Caco-2 (cell line): ENCODE measurements at places on chromosomes 12 and 14. TPM values are rescaled to one million over a fixed set of nuclear protein-coding genes. Genes with fewer than 3 reads are reported as not detected.

DNA sequence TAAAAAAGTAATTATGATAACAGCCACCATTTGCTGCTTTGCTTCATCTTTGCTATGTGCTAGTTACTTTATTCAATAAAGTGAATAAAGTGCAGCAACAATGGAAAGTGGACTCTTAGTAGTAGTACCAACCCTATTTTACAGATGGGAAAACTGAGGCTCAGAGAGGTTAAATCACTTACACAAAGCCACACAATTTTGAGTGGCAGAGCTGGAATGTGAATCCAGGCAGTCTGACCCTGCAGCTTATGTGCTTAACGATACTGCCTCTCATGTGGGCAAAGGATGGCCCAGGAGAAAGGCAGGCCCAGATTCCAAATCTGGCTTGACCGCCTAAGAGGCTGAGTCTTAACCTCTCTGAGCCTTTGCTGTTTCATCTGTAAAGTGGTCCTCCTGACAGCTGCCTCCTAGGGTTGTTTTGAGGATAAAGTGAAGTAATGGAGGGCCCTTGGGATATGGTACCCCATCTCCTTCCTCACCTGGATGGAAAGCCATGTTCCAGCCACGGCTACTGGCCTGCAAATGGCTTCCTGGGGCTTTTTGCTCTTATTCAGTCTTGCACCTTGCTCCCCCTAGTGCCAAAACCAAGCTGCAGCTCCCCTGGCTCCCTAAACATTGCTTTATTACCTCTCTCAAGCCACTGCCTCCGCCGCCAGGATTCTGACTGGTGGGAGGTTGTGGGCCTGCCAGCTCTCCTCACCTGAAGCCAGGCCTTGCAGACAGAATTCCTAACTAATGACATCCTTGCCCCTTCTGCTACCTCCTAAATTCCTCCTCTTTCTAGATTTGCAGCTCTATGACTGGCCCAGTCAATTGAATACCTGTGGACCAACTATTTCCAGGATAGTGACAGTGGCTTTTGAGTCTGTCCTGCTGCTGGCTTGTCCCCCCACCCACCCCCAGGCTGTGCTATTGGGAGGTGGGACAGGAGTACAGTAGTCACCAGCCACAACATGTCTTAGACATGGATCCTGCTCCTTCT is 283.3 kb upstream of the PWP1 start:
- H3K27me3 ChIP-seq, result no peaks in the 10 kb centered on the region
- no peaks in the 10 kb centered on the region for H3K4me1 ChIP-seq
- DNase-seq, result peak; percentile 66
- no peak overlapping the region for H3K4me3 ChIP-seq
- no peaks in the 10 kb centered on the region for H3K36me3 ChIP-seq
- H3K27ac ChIP-seq, result no peak overlapping the region

DNA sequence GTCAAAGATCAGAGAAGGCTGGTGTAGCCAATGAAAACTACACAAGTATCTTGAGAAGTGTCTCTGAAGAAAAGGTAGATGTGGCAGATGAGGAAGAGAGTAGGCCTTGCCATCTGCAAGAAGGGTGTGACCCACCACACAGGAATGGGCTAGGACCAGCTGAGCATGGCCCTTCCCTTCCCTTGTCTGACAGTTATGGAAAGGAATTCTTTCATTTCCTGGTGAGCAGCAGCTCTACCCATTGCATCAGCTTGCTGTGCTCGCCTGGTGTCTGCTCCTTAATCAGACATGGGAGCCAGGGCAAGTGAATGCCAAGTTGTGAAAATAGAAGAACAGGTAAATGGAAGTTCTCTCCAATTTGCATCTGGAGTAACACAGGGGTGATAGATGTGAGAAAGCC is 145.2 kb upstream of the KRR1 start:
- H3K4me1 ChIP-seq, result no peaks in the 10 kb centered on the region; the same call in 1 of the 2 replicates
- no peaks in the 10 kb centered on the region for H3K36me3 ChIP-seq
- H3K27me3 ChIP-seq, result no peaks in the 10 kb centered on the region
- DNase-seq, result no peak
- no peak overlapping the region for H3K4me3 ChIP-seq

- no peaks in the 10 kb centered on the region for H3K27me3 ChIP-seq
- no peaks in the 10 kb centered on the region for H3K4me1 ChIP-seq
- no peak for DNase-seq
- no peak overlapping the region for H3K4me3 ChIP-seq
- no peak overlapping the region for H3K27ac ChIP-seq
- H3K36me3 ChIP-seq, result no peaks in the 10 kb centered on the region
Observed at GRCh38 chr14:89325299-89325883, 91.6 kb downstream of the FOXN3 start.

DNA sequence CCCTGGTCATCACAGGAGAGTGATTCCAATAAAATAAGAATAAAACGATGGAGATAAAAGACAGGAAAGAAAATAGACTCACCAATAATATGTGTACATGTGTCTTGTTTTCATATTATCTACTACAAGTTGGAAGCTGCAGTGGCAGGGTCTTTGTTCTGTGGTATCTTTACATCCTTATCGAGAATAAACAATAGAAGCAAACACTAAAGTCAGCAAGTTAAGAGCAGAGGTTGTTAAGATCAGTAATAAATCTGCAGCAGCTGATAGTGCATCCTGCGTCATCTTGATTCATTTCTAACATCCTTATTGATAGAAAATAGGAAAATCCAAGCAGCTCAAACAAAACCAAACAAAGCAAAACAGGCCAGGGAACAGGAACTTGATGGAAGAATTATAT is 107.4 kb downstream of the RPS29 start:
- H3K4me3 ChIP-seq, result no peak overlapping the region
- H3K36me3 ChIP-seq, result no peaks in the 10 kb centered on the region
- no peaks in the 10 kb centered on the region for H3K27me3 ChIP-seq

DNA sequence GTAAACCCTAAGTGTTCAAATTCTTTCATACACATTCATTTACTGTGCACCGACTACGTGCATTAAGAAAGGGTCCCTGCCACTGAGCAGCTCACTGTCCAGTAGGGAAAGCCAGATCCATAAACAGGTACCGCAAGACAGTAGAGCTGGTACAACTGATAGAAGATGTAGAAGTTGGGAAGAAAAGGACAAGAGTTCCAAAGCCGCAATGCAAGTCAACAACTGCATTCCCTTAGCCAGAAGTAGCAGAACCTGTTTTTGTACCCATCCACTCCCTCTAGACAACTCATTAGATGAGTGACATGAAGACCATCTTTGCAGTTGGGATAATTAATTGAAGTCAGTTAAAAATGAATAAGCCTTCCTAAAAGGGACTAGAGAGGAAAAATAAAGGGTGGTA is 1.3 kb downstream of the SENP1 start:
- no peaks in the 10 kb centered on the region; the same call in 1 of the 2 replicates for H3K36me3 ChIP-seq
- no peaks in the 10 kb centered on the region for H3K27me3 ChIP-seq
- peak overlapping the region; percentile 83 for H3K4me3 ChIP-seq
- peak overlapping the region; percentile 97 for H3K27ac ChIP-seq

GRCh38 chr12:53456654-53457366 is 4.9 kb downstream of the PCBP2 start:
- peaks cover 18% of the 10 kb centered on the region for H3K4me1 ChIP-seq
- no peak overlapping the region for H3K4me3 ChIP-seq
- peaks cover 16% of the 10 kb centered on the region for H3K36me3 ChIP-seq
- H3K27me3 ChIP-seq, result no peaks in the 10 kb centered on the region

- no peaks in the 10 kb centered on the region; the same call in 1 of the 2 replicates for H3K36me3 ChIP-seq
- no peaks in the 10 kb centered on the region for H3K27me3 ChIP-seq
- peak overlapping the region; percentile 19 for H3K27ac ChIP-seq
- no peak overlapping the region for H3K4me3 ChIP-seq
- peaks cover 86% of the 10 kb centered on the region for H3K4me1 ChIP-seq
Observed at GRCh38 chr12:88556213-88556774, 24.0 kb downstream of the KITLG start.

SLCO1B1 gene
- total RNA-seq, result 0.18 and 0.51 TPM in 2 replicates

HOXC13 gene
- 6.4 and 7.3 TPM in 2 replicates for total RNA-seq

P2RX4 gene
- 40.4 and 44.7 TPM in 2 replicates for total RNA-seq

DNA sequence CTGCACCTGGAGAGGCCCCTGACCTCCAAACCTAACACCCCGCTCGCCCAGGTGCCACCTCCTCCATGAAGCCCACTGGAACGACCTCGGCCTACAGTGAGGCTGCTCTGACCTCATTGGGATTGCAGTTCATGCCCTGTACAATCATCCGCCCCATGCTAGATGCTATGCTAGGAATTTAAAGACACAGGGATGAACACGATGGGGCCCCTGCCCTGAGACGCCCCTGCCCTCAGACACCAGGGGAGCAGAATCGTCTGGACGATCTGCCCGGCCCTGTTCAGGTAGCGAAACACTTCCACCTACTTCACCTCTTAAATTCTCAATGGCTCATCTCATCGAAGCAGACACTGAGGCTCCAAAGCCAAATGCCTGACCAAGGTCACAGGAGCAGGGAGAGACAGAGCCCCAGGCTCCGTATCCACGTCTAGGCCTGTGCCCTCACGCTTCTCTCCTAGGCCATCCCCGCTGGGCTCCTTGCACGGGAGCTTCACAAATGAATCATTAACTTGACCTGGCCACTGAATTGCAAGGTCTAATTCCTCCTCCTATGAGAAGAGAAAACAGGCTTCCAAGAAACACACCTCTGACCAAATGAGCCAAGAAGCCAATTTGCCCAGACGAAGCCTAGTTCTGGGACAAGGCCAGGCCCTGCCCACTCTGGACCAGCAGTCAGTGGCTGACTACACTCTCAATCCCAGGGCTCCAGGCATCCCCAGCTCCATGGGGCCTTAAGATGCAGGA is 35.2 kb downstream of the SCARB1 start:
- H3K27me3 ChIP-seq, result no peaks in the 10 kb centered on the region
- DNase-seq, result peak; percentile 93
- H3K4me3 ChIP-seq, result peak overlapping the region; percentile 11; the same call in 1 of the 2 replicates

TAS2R7 gene
- total RNA-seq, result not detected in 2 replicates

HOXC12 gene
- 9.4 and 10.3 TPM in 2 replicates for total RNA-seq

DNA sequence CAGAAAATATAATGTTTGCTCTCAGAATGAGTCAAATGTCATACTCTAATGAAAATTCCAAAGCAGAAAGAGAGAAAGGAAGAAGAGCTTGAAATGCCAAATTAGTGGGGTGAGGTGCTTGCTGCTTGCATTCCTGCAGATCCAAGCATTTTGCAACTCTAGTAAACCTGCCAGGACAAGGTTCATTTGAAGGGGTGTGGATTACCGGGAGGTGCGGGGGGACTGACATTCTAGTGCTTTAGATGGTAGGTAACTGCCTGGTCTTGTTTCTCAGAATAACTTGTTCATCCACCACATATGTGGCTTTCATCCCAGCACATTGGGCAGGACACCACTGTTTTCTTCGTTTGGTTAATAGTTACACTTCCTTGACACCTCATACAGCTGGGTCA is 144.4 kb downstream of the AKAP6 start:
- H3K27me3 ChIP-seq, result no peaks in the 10 kb centered on the region
- H3K36me3 ChIP-seq, result no peaks in the 10 kb centered on the region
- peak; percentile 82 for DNase-seq
- peaks cover 47% of the 10 kb centered on the region for H3K4me1 ChIP-seq
- H3K4me3 ChIP-seq, result no peak overlapping the region

DNA sequence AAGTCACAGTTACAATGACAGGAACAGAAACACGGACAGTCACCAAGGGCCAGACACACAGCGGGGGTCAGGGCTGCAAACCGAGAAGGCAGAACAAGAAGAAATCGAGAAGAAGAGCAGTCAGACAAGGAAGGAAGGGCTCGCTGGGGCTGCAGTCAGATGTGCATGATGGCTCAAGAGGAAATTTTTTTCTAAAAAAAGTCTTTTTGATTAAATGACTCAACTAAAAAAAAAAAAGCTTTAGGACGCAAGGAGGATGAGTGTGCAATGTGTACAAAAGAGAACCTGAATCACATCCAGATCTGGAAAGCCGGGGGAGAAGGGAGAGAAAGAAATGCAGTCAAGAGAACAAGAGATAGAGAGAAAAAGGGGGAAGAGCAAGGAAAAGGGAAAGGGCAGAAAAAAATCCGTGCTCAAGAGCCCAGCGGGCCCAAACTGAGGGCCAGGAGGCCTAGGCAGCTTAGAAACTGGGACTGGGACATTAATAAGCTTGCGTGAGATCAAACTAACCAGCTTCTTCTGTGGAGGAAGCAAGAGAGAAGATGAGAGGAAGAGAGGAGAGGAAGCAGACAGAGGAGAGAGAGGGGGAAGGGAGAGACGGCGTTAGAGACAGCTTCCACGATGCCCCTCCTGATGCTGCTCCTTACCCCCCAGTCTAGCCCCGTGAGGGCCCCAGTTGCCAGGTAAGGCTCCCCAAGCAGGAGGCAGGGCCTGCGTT is 6.7 kb downstream of the IFFO1 start:
- no peak overlapping the region for H3K27ac ChIP-seq
- no peak overlapping the region for H3K4me3 ChIP-seq
- DNase-seq, result no peak
- no peaks in the 10 kb centered on the region for H3K27me3 ChIP-seq
- peaks cover 20% of the 10 kb centered on the region for H3K4me1 ChIP-seq
- no peaks in the 10 kb centered on the region for H3K36me3 ChIP-seq

BIN2 gene
- 0.16 and 0.18 TPM in 2 replicates for total RNA-seq

TSHR gene
- not detected in 2 replicates for total RNA-seq

DNA sequence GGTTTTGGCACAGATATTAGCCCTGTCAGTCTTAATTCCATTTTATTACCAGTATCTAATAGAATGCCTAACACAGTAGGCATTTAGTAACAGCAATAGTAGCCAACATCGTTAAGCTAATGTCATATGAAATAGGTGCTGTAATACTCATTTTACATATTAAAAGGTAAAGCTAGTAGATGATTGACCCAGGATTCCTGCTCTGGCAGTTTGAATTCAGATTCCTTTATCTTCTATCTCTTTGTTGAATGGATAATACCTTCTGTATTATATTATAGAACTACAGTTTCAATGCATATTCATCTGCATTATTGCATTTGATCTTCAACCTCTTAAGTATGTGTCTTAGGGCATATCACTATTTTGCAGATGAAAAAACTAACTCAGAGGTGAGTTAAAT is 2.9 kb downstream of the ATL1 start:
- H3K4me3 ChIP-seq, result no peak overlapping the region
- H3K36me3 ChIP-seq, result no peaks in the 10 kb centered on the region
- DNase-seq, result no peak
- H3K27ac ChIP-seq, result no peak overlapping the region
- no peaks in the 10 kb centered on the region; the same call in none of the 2 replicates for H3K27me3 ChIP-seq

GRCh38 chr12:108610856-108611605 is 13.1 kb upstream of the TMEM119 start:
- no peaks in the 10 kb centered on the region for H3K4me1 ChIP-seq
- H3K4me3 ChIP-seq, result no peak overlapping the region
- no peak overlapping the region for H3K27ac ChIP-seq
- H3K36me3 ChIP-seq, result no peaks in the 10 kb centered on the region
- H3K27me3 ChIP-seq, result no peaks in the 10 kb centered on the region
- DNase-seq, result no peak

GRCh38 chr12:71804505-71804904 is 35.1 kb upstream of the TBC1D15 start:
- H3K27me3 ChIP-seq, result no peaks in the 10 kb centered on the region
- no peak overlapping the region for H3K4me3 ChIP-seq
- peak; percentile 21 for DNase-seq
- H3K36me3 ChIP-seq, result no peaks in the 10 kb centered on the region

LTBP2 gene
- total RNA-seq, result 0.86 and 1.0 TPM in 2 replicates

LMNTD1 gene
- 0.60 TPM in 1 of 2 replicates, not detected in the other for total RNA-seq
